ENCODE measurements at places on chromosomes 6 and 20.
A peak's percentile ranks its signal among the peaks of the same experiment; 100 is the strongest.

- peak; percentile 47 for DNase-seq
Measured at GRCh38 chr6:21593927-21594415, 420 bp downstream of the SOX4 start.

DNA sequence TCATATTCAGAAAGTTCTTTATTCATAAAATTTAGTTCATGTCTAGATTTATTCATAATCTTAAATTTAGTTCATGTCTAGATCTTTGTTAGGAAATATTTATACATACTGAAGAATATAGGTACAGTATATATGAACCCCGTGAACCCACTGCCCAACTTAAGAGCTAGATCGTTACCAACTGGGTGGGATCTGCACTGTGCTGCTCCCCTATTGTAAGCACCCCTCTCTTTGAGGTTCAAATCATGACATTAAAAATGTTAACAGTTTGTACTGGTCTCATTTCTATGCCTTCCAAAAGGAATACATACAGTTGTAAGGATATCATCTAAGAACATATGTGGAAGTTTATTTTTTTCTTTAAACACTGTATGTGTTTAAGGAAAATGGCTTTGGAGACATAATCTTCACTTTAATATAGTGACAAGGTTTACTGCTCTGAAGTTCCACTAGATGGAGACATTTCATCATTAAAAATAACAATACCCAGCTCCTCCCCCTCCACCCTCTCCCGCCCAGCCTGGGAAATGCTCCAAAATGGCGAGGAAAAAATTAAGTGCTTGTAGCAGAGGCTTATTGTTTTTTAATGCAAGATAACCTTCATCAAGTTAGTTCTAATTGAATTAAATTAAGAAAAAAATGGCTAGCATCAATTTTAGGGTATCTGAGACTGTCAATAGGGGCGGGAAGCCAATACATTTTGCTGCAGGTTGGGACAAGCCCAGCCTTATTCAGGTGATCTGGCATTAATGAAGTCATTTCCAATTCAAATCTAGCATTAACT is 104.1 kb upstream of the TRAF3IP2 start:
- DNase-seq = peak; percentile 75

DNA sequence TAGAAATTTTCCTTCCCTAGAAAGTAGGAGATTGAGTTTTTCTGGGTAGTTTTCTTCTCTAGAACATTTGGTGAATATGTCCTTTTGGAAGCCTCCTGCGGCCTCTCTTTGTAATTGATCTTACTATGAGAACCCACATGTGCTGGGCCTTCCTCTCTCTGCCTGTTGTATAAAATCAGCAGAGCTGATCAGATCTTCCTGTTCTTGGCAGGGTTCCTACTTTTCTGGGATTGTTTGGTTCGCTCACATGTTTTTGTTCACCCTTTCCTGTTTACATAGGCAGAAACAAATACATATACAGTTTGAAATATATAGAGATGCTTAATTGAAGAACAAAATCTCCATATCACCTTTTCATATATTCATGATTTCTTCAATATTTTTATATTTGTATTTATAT is 57.8 kb downstream of the IL22RA2 start:
- DNase-seq = no peak

DNA sequence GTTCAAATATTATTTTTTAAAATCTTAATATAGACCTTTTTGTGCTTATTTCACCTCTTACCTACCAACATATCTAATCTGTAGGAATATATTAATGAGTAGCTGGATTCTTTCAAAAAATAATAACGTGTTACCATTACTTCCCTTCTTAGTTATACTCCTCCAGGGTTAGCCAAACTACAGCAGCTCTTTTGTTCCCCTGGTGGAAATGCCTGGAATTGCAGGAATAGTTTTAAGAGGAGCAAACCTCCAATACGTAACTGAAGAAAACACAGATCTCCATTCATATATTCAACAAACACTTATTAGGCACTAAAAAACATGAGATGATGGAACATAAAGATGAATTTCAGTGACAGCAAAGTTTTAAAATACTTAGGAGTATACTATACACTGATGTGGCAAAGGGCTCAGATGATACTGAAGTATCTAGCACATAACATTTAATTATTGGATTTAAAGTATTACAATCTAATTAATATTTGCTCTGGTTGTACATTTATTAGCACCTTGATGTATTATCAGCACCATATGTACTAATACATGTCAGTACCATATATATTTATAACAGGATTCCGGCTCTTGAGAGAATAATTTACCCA is 78.3 kb downstream of the TBX18 start:
- no peak for DNase-seq

DNA sequence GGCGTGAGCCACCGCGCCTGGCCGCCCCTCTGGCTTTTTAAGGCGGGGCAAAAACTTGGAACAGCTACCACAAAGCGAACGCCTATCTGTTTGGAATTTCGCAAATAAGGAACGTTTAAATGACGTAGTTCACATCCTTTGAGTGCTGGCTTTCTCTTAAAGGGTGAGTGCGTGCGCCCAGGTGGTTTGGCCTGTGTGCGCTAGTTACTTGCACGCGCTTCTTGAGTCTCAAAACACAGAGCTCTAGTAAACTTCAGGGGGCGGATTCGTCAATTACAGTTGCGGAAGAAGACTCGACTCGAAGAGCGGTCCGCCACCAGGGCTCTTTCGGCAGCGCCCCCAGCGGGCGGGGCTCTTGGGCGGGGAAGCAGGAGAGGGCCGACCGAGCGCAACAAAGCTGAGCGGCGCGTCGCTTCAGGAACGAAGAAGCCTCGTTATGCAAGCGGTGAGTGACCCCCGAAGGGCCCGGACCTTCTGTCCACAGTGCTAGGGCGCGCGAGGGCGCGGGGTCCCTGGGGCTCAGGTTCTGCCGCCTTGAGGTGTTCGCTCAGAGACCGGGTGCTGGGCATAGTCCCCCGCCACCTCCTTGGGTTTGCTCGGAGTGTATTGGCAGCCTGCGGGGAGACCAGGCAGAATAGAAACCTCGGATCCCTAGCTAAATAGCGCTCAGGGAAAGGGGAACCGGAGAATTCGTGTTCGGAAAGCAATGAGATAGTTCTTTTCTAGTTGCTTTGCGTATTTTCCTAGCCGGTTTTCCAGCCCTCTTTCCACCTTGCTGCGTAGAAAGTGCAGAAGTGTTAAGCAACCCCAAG is at the start of gene SYCP2L:
Gene SYCP2L, plus strand, starts transcription at position 362 of the 812 bp plus-strand sequence. Its CDS starts 75 bp downstream, at position 437.
- no peak for DNase-seq

- DNase-seq = no peak
Measured at GRCh38 chr6:82971877-82972460, 93.7 kb downstream of the UBE3D start.

DNA sequence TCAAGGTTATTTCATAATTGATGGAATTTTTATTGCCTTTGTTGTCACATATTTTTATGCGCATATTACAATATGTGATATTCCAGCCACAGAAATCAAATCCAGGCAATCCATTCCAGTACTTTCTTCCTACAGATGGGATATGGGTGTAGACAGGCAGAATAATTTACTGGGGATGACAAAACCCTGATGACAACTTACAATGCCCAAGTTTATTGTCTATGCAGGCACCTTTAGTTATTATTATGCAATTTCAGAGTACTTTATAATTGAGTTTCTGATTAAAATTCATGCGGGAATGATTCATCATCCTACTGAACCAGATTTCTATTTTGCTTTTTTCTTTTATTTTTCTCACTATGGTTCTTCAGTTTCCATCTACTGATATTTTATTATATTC is 358.7 kb downstream of the LMBRD1 start:
- DNase-seq = no peak

DNA sequence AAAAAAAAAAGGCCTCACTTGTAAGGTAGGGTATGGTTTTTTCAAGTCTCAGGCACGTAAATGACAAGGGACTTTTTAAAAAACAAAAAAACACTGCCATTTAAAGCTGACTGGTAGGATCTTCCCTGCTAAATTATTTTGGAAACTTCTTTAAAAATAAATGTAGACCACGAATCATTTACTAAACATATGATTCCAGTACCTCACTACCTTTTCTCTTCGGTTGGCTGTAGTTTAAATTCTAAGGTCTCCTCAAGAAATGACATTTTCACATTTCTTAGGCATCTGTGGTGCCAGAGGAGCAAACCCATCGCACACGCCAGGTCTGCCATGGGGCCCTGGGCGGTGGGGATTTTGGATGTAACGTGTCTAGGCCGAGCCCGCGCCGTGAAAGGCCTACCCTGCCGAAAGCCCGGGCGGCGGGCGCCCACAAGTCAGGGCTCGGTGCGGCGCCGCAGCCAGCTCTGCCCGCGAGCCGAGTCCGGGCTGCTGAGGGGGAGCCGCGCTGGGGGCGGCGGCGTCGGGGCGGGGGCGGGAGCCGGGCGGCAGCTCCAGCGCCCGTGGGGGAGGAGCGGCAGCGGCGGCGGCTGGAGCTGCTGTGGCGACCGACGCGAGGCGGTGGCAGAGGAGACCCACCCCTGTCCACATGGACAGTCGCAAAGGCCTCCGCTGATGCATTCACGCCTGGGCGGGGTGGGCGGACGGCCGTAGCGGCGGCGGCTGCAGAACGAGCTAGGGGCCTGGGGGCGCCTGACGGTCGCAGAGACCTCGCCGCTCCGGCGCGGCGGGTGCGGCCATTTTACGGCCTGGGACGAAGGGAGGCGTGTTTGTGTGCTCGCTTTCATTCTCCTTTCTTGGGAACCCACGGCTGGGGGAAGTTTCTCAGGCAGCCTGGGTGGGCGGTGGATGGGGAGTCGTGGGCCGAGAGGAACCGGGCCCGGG is at the start of gene SENP6:
Gene SENP6, plus strand, starts transcription at position 577 of the 942 bp plus-strand sequence. CDS start 645 bp downstream, outside the sequence.
- peak; percentile 80 for DNase-seq

DNA sequence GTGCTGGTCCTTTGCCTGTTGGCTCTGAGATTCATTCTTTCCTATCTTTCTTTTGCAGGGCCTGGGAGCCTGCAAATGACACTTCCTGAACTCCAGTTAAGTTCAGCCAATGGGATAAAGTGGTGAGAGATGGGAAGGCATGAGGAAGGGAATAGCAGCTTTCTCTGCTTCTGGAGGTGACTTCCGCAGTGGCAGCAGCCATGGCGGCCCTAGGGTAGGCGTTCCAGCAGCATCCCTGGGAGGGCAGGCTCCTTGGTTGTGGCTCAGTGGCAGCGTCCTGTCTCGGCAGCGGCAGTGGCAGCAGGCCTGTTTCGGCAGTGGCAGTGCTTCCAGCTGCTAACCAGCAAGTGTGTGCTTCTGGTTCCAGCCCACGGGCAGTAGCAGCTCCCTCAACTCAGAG is 7.3 kb upstream of the MDFI start:
- DNase-seq = no peak

- no peak for DNase-seq
Measured at GRCh38 chr6:55654445-55654844, 75.5 kb upstream of the HMGCLL1 start.

DNA sequence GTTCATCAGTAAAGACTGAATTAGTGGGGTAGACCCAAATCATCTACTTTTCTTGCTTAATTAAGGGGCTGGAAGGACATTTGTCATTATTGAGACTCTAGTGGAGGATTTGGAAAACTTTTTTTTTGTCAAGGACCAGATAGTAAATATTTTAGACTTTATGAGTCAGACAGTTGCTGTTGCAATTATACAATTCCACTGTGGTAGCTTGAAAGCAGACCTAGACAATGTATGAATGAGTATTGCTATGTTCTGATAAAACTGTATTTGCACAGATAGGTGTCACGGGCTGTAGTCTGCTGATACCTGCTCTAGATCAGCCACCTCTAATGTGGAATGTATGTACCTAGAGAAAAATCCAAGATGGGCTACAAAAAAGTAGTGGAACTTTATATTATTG is 175.0 kb downstream of the CARMIL1 start:
- DNase-seq = no peak

DNA sequence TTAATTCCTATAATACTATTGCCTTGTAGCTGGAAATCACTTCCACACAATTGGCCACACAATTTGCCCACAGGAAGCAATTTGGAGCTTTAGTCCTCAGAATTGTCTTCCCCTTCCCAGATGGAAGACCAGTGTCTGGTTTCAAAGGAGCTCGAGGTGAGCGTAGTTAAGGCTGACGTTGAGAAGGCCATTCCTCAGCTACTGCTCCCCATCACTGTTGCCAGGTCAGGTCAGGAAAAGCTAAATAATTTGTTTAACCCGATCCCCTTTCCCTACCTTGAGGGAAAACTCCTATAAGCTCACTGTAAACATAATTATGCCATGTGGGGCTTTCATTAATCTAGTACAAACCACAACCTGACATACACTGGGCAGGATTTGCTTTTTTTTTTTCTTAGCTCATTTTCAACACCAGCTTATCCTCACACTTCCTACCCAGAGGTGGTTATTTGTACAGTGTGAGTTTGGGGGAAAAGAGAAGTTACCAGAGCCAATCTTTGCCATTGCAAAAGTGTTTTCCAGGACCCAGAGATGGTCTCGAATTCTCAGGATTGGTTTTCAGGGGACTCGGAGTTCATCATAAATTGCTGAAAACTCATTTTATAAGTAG is 242.7 kb downstream of the CLIC5 start:
- no peak for DNase-seq

DNA sequence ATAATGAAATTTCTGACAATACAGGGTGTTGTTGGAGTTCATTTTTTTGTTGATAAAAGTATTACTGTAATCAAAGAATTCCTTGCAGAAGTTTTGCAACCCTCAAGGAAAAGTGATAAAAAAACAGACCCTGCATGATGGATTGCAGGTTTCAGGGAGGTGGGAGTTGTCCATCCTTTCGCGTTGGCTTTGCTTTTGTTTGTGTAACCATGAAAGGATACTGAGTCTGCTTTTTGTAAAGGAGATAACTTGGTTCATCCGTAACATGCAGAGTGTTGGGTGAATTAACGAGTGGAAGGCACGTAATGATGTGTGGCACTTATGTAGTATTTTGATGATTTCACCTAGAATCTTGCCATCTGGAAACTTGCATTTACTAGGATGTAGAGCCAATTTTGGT is 23.6 kb downstream of the FOXO3 start:
- DNase-seq = no peak

DNA sequence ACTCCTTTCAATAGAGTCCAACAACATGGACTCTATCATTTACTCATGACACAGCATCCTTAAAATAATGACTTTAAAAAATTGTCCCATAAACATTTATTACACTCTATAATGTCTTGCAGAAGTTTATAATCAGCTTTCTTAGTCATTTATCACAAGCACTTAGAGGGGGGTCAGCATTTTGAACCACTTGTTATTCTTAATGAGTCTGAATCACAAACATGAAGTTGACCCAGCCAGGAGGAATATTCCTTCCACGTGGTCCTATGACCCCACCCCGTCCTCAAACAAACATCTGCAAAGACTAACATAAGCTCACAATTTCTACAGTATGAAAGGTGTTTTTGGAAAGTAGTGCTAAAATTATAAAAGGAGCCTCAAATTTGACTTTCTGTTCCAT is 91.1 kb downstream of the MTFR2 start:
- no peak for DNase-seq

GRCh38 chr6:39657355-39658135 is 67.7 kb downstream of the KIF6 start:
- DNase-seq = no peak

DNA sequence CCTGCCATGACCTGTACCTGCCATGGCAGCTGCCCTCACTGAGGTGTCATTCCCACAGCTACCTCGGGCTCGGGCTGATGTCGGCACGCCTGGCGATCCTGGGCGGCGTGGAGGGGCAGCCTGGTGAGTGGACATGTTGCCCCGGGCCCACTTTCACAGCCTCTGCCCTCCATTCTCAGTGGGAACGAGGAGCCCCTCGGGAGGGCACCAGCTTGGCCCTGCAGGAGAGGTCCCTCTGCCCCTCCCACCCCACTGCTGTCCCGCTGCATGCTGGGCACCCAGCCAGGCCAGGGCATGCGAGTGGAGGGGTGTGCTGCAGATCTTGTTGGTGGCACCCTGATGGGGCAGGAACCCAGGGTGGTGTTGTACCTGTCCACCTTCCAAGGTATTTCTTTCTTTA is 23.0 kb downstream of the ENTPD6 start:
- DNase-seq = no peak

GRCh38 chr20:57455386-57455785 is 64.2 kb downstream of the RBM38 start:
- no peak for DNase-seq

All from head of caudate nucleus (tissue), 42 donors.